ENCODE measurements at places on chromosomes 4 and X. TPM values are rescaled to one million over a fixed set of nuclear protein-coding genes. Genes with fewer than 3 reads are reported as not detected.
A peak's percentile ranks its signal among the peaks of the same experiment; 100 is the strongest.

DNA sequence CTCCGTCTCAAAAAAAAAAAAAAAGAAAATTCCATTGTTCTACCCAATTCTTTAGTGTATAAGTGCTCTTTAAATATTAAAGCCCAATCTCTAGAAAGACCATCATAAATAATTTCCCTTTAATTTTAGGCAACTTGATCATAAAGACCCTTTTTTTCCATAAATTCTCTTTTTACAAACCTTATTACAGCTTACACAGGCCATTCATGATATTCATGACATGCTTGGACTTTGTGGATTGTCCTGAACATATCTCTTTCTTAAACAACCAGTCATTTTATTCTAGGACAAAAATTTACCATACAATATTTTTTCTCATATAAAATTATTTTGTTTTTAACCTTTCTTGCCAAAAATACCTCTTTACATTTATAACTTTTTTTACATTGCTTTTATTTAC, 30.5 kb downstream of the TLR8 start:
- no peak for ATAC-seq

GRCh38 chr4:187485676-187486075, 509.9 kb upstream of the ZFP42 start:
- ATAC-seq = no peak

DNA sequence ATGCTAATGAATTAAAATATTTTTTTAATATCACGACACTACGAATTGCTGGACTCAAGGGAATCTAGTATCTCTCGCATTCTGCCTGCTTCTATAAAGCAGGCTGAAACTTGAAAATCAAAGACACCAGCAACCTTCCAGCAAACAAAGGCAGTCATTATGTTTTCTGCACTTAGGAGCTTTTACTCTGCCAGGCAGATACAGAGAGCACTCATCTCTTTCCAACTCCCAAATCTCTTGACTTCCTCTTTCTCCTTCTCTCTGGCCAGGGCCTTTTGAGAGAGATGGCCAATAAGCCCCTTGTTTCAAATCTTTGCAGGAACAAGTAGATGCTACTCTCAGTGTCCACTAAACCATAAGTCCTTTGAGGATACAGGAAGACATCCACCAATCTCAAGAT, 95.2 kb upstream of the KLF3 start:
- ATAC-seq = no peak

DNA sequence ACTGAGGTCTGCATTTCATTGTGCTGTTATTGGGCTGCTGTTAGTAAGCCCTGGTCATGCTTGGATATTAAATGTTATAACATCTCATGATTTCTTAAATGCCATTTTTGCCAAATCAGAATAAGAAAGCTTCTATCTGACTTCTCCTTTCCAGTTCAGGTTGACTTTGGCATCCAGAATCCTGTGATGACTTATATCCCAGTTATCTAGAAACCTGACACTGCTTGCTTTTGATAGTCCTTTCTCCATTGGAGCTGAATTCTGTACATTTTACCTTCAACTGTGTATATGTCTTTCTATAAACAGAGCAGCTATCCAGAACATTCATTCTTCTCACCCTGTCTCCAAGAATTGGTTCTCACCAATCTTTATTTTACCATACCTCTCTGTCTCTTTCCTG, 257.7 kb upstream of the GNPDA2 start:
- no peak for ATAC-seq

GRCh38 chr4:168388890-168389289, 70.3 kb upstream of the DDX60 start:
- ATAC-seq = no peak

- ATAC-seq = no peak
These were observed 50.8 kb upstream of the NAF1 start for GRCh38 chr4:163217505-163217904.

GRCh38 chrX:108304210-108304609, 134.0 kb downstream of the COL4A6 start:
- no peak for ATAC-seq

GRCh38 chr4:24949970-24950369, 37.1 kb upstream of the CCDC149 start:
- no peak for ATAC-seq

GRCh38 chr4:77963004-77963403, 94.1 kb upstream of the FRAS1 start:
- ATAC-seq = no peak

DNA sequence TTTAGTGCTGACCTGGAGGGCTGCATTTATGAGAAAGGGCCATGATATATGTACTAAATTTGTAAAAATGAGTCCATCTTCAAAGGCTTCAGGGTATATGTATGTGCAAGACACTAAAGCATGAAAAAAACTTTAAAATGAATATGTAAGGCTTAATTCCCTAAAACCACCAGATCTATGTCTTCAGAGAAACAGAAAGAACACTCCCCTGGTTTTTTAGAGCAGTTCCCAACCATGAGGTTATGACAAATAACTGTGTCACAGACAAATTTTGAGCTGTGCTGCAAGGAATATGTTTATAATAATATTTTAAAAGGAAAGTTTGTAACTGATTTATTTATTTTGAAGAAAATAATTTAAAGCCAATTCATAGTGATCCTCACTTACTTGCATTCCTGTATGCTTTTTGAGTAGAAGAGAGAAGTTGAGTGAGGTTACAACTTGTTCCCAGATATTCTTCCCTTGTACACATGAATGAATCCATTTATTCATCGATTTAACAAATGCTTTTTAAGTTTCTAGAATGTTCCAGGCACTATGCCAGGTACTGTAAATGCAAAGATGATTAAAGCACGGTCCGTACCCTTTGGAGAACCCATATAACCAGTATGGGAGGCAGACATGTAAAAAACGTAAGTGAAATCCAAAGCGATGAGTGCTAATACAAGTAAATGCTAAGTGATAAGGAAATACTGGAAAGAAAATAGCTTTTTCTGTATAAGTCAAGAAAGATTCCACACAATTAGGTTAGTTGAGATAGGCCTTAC, 295.2 kb upstream of the DIAPH2 start:
- no peak for ATAC-seq

GRCh38 chr4:188300385-188300784, 161.1 kb downstream of the TRIML1 start:
- no peak for ATAC-seq

DNA sequence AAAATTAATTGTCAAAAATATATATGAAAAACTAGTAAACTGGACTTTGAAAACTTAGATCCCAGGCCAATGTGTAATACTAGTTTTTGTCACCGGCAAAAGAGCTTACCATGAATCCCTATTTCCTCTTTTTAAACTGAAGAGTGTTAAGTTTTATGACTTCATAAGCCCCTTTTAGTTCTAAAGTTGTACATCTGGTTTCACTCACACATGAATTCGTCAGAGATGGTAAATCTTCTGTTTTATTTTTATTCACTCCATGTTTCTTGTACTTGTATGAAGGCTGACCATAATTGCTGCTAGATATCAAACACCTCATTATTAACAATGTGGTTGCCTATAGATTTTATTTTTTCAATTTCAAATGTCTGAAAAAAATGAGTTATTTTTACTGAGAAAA, 827.9 kb downstream of the PCDH7 start:
- no peak for ATAC-seq

- ATAC-seq = no peak
These were observed 146.2 kb upstream of the FAT4 start for GRCh38 chr4:125168531-125168930.

DNA sequence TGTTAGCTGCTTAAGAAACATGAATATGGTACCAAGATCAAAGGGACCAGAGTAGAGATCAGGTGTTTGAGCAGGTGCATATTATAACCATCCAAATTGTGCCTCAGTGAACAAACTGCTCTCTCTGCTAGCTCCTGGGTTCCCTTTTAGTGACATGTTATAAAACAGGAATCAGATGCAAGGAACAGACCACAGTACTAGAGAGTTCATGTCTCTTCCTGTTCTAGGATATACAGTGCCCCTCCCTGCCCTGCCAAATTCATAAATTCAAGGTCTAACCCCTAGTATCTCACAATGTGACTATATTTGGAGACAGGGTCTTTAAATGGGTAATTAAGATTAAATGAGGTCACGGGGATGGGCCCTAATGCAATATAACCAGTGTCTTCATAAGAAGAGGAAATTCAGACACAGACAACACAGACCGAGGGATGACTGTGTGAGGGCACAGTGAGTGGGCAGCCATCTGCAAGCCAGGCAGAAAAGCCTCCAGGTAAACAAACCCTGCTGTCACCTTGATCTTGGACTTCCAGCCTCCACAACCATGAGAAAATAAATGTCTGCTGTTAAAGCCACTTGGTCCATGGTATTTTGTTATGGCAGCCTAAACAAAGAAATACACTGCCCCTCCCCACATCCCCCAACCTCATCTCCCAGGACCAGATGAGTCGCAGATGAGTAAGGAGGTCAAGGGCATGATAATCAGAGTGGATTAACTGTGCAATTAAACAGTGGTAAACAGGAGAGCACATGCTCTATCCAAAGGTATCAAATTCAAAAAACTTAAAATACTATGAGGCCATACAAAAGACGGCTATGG, 82.5 kb downstream of the RBM47 start:
- no peak for ATAC-seq

- no peak for ATAC-seq
These were observed 302.4 kb upstream of the TACR3 start for GRCh38 chr4:104022226-104022625.

- ATAC-seq = no peak
These were observed 48.3 kb downstream of the TLR10 start for GRCh38 chr4:38734446-38734845.

- ATAC-seq = no peak
These were observed 169.9 kb downstream of the BANK1 start for GRCh38 chr4:101960431-101960830.

GRCh38 chrX:26192204-26192603, at the start of gene MAGEB6:
Gene MAGEB6 (plus strand): TSS chrX:26192440. CDS start chrX:26193847, 1,407 bp downstream.
- no peak for ATAC-seq

DNA sequence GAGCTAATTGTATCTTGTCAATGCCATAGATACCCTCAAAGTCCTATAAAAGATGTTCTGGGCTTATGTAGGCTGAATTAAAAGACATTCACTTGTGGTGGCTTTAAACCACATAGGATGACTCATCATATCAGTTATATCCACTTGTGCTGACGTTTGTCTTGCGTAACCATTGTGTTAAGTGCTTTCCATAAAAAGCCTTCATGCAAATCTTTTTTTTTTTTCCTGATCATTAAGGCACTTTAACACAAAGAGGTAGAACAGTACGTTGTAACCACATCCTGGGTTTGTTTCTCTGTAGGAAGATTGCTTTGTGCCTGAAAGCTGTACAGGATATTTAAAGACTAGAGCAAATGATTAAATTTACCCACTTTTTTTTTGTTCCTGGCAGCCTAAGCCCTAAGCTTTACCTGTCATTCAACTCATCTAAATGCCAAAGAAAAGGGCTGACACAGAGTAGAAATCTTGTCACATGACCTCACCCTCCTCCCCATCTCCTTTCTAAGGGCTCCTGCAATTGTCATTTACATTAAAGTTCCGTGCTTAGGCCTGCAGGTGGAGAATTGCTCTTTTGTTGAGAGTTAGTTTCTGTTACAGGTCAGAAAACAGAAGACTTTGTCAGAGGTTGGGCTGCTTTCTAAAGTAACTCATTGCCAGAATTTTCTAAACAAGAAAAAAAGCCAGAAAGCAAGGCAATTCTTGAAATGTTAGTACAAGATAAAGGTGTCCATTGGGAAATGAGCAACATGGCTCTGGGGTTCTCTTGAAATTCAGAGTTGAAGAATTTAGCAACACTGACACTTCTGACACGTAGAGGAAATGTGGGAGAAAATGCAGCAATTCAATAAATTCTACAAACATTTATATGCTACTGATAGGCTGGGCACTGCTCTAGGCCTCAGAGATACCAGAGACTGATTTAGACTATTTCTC, 555.6 kb downstream of the PPARGC1A start:
- peak; percentile 79 for ATAC-seq

DNA sequence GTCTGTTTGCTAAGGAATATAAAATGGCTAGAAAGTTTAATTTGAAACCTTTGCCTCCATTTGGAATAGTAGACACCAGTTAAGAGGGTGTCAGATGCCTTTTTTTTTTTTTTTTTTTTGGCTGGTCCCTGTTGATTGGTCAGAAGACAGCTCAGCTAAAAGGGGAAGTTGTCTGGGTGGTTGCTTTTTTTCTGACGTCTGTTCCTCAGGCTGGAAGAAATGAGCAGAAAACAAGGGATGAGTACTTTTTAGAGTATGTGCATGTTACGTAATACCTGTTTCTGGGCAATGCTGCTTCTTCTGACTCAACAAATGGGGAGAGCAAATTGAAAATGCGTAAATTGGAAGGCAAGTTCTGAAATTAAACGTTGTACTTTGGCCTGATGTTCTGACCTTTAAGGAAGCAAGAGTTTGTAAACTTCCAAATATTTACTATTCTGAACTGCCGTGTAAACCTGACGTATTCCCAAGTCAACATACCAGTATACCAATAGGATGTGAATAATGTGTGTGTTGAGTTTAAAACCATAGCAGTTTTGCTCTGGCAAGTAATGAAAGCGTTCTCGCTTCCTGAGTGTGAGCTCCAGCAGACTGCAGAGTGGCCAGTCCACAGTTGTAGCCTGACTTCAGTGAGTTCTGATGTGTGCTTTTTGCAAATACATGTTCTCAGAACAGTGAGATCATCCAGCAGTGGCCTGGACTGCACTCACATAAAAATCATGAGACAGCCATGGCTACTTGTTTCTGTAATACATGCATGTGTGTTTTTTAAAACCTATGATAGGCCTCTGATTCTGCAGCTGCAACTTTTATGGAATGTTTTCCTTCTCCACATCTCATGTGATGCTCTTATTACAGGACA, 1.7 kb downstream of the SAT1 start:
- peak; percentile 5 for ATAC-seq

GRCh38 chr4:176123710-176124407, 58.2 kb downstream of the WDR17 start:
- peak; percentile 98 for ATAC-seq

- ATAC-seq = no peak
These were observed 253.6 kb downstream of the CBLL2 start for GRCh38 chrX:22526339-22526738.

DNA sequence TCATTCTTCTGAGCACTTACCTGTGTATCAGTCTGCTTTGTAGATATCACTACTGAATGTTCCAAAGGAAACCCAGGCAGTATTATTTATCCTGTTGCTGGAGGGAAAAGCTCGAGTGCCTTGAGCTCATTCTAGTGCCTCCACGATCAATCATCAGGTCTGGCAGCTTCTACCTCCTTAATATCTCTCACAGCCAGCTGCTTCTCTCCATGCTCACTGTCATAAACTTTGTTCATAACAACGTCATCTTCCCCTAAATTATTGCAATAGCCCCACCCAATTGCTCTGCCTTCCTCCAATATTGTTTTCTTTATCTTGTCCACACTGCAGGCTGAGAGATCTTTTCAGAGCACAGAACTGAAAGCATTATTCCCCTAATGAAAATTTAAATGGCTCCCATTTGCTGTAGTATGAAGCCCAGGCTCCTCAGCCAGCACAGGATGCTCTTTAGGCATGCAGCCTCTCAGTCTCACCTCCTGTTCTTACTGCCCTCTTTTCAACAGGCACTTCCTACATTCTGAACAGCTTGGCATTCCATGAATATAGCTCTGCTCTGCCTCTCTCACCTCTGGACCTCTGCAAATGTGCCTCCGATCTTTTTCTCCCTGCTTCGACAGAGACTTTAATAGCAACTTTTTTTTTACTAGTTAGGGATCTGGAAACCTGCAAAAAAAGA, 504.2 kb upstream of the IGFBP7 start:
- ATAC-seq = no peak

The UGT2B10 gene
- total RNA-seq = not detected

The NEUROG2 gene
- total RNA-seq = not detected

The CTPS2 gene
- total RNA-seq = 3.3 TPM

The DCLK2 gene
- not detected for total RNA-seq

The PPP2R2C gene
- total RNA-seq = not detected

The SPARCL1 gene
- total RNA-seq = 0.11 TPM

The IGFBP7 gene
- total RNA-seq = not detected

The PWWP3B gene
- total RNA-seq = not detected

The TMPRSS11D gene
- not detected for total RNA-seq

The GAGE13 gene
- total RNA-seq = not detected

The MAGEC2 gene
- not detected for total RNA-seq

The FBXO8 gene
- 11.1 TPM for total RNA-seq

The GPAT3 gene
- 5.6 TPM for total RNA-seq

Data from activated T-helper 17 cell treated with anti-CD3 and anti-CD28 coated beads, Interleukin-2, amount 50 U/mL, for 72 hours (primary cell).